ENCODE measurements at places on chromosomes 4 and X. TPM values are rescaled to one million over a fixed set of nuclear protein-coding genes. Genes with fewer than 3 reads are reported as not detected.

Gene CENPVL2
- 3.5 TPM for total RNA-seq

Gene POU3F4
- total RNA-seq = 3.6 TPM

- no peak for DNase-seq
- H3K36me3 ChIP-seq = no peaks in the 10 kb centered on the region
- peaks cover 12% of the 10 kb centered on the region for H3K4me1 ChIP-seq
Measured at GRCh38 chr4:24053934-24054333, 164.1 kb upstream of the PPARGC1A start.

DNA sequence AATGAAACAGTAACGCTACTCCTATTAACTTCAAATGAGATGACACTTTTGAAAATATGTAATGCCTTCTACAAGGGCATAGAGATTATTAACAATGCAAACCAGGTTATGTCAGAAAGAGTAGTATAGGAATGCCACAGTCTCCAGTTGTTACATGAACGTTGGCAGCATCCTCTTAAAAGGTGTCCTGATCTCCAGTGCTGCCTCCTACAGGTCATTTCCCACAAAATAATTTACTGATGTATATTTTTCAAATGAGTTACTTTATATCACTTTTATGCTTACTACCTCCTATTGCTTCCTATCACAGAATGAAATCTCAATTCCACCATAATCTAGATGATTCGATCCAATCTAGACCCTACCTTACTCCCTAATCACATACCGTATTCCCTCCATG lies 195.2 kb upstream of the EPHA5 start:
- DNase-seq = no peak
- H3K27me3 ChIP-seq = no peaks in the 10 kb centered on the region
- H3K27ac ChIP-seq = no peak overlapping the region
- H3K4me1 ChIP-seq = no peaks in the 10 kb centered on the region
- H3K36me3 ChIP-seq = no peaks in the 10 kb centered on the region

GRCh38 chrX:39777623-39778025 lies 320.1 kb downstream of the BCOR start:
- peaks cover 4% of the 10 kb centered on the region for H3K27me3 ChIP-seq
- H3K4me1 ChIP-seq = peaks cover 56% of the 10 kb centered on the region
- H3K4me3 ChIP-seq = no peak overlapping the region
- H3K36me3 ChIP-seq = peaks cover 6% of the 10 kb centered on the region
- H3K27ac ChIP-seq = no peak overlapping the region

- no peaks in the 10 kb centered on the region for H3K36me3 ChIP-seq
- no peak overlapping the region for H3K27ac ChIP-seq
- H3K4me1 ChIP-seq = peaks cover 5% of the 10 kb centered on the region
- H3K27me3 ChIP-seq = no peaks in the 10 kb centered on the region
Measured at GRCh38 chrX:15723887-15724517, 14.1 kb upstream of the CA5B start.
